ENCODE measurements at places on chromosomes 3 and 15.

- DNase-seq = no peak
Measured at GRCh38 chr3:151827816-151828215, 13.9 kb downstream of the AADAC start.

- DNase-seq = no peak
Measured at GRCh38 chr3:138964923-138965322, 17.9 kb downstream of the FOXL2NB start.

- DNase-seq = no peak
Measured at GRCh38 chr3:111853068-111853467, 6.0 kb upstream of the PHLDB2 start.

DNA sequence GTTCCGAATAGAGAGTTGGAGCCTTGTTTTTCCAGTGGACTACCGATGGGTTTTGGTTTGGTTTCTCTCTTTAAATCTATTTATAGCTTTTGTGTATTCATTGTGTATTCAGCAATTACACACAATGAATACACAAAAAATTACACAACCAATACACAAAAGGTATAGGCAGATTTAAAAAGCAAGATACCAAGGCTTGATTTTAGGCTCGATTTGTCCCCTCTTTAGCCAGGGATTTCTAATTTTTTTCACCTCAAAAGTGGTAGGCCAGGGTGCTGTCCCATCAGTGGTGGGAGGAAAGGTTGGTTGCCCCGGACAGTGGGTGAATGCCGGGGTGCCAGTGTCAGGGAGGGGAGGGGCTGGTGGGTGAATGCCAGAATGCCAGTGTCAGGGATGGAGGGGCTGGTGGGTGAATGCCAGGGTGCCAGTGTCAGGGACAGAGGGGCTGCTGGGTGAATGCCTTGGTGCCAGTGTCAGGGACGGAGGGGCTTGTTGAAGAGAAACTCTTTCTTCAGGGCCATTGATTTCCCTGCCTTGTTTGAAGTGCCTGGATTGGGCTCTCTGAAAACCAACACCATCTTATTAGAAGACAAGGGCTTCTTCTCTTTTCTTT, 186.2 kb downstream of the GOLGA6L6 start:
- no peak for DNase-seq

DNA sequence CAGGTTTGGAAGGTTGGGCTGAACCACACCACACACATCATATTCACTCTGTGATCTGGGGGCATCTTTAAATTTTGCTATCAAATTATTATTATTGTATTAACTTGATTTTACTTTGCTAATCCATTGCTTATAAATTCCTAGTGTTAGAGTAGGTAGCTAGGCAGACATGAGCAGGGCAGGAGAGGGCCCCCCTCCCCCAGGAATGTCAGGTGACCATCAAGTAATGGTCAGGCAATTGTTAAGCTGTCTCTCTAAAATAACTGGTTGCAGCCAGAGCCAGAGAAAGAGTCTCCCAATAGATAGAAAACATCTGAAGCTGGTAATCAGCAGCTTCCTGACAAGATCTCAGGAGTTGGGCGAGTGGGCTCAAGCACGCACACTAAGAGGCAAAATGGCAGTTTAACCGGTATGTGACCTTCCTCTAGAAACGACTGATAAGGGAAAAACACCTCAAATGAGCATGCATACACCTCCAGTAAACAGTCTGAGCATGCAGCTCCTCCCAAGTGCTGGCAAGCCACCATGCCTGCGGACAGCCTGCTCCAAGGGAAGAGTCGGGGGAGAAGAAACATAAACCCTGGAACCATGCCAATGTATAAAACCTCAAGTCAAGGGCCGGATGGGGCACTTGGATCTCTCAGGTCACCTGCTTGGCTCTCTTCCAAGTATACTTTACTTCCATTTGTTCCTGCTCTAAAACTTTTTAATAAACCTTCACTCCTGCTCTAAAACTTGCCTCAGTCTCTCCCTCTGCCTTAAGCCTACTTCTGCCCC, 3.1 kb upstream of the CXCR6 start:
- DNase-seq = no peak

DNA sequence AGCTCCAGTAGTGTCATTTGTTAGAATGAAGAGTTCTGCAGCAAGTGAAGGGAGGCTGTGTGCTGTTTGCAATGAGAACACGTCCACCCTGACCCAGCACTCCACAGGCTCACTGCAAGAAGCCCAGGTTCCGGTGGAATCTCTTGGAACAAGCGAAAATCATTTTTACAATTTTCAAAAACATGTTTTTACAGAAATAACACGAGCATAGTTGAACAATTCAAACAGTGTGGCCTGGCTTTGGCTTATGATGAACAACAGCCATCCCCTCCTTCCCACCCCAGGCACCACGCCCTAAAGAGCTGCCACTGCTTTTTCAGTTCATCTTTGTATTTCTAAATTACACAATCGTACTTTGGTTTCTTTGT, 59.5 kb upstream of the KY start:
- no peak for DNase-seq

DNA sequence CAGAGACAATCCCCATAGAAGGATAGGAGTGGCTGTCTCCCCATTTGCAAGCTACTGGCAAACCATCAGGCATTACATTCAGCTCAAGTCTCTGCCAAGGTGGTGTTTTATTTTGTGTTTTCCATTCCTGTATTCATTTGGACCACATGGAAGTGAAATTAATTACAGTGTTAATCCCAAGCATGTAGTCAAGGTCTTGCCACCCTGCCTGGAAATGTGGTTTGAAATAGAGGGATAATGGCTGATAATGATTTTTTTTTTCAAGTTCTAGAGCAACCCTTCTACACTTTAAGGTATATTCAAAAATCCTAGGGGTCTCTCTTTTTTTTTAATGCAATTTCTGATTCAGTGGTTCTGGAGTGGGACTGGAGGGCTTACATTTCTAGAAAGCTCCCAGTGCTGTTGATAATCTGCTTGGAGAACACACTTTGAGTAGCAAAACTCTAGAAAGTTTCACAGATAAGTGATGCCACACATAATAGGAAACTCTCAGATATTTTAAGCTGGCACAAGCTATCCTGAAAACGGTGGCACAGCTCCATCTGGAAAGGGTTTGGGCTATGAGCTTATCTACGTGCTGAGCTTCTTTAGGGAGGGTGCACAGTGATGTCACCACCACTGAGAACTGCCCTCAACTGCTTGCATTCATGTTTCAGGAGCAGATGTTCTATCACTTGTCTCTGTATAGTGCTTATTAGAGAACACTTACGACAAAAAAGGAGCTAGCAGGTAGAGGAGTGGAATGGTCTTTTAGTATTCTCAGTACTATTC, 140.1 kb upstream of the IL12A start:
- no peak for DNase-seq

DNA sequence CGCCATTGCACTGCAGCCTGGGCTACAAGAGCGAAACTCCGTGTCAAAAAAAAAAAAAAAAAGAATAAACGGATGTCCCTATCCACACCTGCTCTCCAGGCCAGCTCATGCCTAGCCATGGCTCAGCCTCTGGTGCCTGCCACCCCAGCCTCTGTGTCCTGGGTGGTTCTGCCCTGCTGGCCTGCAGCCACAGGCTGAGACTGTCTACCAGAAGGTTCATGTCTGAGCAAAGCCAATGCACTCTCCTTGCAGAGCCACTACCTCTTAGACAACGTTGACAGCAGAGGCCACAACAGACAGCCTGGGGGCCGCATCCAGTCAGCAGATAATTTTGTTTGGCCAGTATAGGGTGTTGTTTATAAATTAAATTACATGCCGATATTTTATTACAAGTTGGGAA, 127.7 kb downstream of the ASB7 start:
- no peak for DNase-seq

- no peak for DNase-seq
Measured at GRCh38 chr3:134903837-134904236, 108.8 kb downstream of the EPHB1 start.

DNA sequence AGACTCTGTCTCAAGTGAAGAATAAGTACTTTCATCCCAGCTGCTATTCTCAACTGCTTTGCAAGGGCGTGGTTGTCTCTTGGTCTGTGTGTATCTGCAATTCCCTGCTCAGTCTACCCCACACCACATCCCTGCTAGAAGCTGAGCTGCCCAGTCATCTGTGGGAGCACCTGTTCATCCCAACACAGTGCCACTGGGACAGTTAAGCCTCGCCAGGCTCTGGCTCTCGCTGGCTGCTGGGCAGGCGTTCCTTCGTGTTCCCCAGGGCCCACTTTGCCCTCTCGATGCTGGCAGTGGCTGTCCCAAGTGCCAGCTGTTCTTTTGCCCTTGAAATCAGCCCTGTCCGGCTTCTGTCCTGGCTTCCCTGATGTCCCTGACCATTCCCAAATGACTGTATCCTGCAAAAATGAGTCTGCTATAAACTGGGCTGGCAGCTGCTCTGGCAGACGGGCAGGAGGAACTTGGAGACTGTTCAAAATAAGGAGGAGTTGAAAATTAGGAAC, 91.6 kb upstream of the KLHL25 start:
- DNase-seq = no peak

GRCh38 chr3:57226176-57226575, 1.4 kb upstream of the APPL1 start:
- DNase-seq = no peak

DNA sequence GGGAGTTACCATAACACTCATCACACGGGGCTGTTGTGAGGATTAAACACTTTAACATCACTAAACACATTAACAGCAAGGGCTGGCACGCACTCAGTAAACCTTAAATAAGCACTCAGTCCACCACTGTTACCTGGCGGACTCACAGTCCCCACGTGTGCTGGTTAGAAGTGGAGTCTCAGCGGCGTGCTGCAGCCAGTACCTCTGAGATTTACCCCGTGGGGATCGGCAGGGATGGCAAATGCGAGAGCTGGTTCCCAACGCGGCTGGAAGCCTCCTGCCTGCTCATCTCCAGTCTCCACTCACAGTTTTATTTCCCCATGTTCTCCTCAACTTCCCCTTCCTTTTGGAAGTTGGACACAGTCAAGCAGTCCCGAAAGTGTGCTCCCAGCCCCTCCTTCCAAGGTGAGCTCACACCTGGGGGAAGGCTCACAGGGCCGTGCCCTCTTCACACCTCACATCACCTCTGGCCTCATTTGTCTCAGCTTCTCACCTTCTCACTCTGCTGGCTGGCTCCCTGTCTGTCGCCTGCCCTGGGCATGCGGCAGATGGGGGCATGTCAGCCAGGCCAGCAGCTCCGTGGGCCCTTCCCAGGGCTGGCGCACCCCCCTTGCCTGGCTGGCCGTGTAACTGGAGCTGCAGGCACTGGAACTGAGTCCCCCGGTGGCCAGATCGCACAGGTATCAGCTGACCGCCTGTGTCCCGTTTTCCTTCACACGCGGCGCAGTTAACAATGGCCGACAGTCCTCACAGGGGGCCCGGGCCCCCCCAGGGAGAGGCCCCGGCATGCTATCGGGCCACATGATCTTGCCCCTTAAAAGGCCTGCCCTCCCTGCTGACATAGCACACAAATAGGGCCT, 87.1 kb downstream of the WNT7A start:
- DNase-seq = no peak

DNA sequence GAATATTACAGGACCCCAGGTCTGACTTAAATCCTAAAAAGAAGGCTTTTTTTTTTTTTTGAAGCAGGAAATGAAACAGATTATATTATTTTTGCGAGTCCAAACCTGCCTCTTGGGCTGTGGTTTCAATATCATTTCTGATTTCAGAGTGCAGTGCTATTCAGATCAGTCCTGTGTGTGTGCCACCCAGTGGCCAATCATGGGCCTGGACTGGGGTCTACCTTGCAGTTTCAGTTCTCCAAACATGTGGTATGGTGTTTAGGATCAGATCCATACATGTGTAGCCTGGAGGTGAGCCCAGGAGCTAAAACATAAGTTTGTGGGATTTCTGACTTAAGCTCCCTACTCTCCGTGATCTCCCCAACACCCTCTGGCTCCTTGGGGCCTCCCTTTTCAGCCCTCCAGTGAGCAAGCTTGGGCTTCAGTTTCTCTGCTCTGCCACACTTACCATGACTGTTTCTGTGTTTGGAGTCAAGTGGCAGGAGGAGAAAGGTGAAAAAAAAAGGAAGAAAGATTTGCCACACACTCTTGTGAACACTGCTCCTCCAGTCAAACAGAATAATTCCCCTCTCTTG, 12.1 kb upstream of the THSD4 start:
- DNase-seq = no peak

DNA sequence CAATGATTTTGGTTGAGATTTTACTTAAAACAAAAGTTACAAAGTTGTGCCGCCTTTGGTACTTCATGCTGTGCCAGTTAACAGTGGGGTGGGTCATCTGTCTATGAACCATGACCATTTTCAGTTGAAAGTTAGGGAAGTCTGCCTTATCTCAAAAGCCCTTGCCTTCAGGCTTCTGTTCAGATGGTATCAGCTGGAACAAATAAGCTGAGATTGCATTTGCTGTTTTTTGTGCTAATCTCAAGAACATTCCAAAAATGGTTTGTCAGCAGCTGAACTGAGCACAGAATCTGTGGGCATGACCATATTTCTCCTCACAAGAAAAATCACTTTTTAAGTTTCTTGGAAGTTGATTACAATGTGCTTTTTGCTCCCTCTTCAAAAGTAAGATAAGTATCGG, 142.3 kb downstream of the IL5RA start:
- no peak for DNase-seq

DNA sequence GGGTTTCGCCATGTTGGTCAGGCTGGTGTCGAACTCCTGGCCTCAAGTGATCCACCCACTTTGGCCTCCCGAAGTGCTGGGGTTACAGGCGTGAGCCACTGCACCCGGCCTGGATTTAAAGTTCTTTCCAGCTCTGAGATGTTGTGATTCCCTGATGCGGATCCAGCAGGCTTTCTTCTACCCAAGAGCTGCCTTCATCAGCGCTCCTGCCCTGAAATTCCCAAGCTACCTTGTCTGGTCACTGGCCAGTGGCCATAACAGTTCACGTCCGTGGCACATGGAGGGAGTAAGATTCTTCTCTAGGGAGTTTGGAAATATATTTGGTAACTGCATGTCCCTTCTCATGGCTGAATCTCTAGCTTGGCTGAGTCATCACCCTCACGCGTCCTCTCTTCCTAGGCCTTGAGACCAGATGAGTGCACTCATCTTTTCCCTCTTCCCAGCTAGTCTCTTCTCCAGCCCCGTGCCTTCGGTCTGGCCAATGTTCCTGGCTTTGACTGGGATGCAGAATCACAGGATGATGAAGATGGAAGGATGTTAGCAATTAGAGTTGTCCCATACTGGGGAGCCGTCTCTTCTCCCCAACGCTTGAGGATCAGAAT, 29.8 kb upstream of the APOD start:
- DNase-seq = no peak

DNA sequence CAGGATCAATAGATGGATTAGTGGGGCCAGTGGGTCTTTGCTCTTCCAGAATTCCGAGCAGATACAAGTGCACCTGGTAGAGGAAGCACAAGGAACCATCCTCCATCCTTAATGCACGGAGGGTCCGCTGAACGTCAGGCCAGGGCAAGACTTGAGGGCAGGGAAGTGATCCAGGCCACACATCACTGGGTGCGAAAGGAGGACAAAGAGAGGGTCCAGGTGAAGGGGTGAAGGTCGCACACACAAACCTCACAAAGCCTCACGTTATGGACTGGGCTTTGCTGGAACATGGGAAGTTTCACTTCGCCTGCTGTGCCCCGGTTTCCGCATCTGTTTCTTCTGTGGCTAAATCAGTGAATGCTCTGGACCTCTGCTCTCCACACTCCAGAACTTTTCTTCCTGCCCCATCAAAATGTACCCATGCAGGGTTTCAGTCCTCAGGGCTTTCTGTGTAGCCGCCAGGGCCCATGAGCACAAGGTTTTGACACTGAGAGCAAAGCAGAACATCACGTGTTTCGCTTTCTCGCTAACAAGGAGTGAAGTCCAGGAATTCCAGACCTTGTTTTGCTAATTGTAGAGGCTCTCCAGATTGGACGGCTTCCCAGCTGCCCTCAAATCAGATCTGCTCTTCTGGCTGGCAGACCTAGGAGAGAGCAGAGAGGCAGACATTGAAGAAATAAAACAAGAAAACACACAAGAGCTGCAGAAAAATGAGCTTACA, 56.3 kb downstream of the KLF15 start:
- DNase-seq = no peak

Data from activated naive CD4-positive, alpha-beta T cell treated with Interleukin-2 at 50 U/mL for 16 hours (primary cell).